ENCODE measurements at places on chromosomes 2 and 18.

- no peak for DNase-seq
These were observed 117.2 kb upstream of the KLF7 start for GRCh38 chr2:207282916-207283315.

DNA sequence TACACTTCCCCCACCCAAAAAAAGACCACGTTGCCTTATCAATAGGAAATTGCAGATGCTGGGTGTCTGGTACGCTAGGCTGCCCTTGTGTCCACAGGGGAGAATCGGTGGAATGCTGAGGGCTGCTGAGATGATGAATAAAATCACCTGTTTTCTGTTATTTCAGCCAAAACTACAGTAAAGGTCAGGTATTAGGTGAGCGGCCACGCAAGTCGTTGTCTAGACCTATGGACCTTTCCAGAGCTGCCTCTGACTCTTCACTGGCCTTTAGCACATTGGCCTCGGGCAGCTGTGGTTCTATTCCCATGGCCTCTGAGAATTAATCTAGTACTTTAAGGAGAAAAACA is 89.6 kb downstream of the MTCL1 start:
- DNase-seq = no peak

- DNase-seq = no peak
These were observed 6.9 kb downstream of the ATP6V1B1 start for GRCh38 chr2:70942396-70943204.

DNA sequence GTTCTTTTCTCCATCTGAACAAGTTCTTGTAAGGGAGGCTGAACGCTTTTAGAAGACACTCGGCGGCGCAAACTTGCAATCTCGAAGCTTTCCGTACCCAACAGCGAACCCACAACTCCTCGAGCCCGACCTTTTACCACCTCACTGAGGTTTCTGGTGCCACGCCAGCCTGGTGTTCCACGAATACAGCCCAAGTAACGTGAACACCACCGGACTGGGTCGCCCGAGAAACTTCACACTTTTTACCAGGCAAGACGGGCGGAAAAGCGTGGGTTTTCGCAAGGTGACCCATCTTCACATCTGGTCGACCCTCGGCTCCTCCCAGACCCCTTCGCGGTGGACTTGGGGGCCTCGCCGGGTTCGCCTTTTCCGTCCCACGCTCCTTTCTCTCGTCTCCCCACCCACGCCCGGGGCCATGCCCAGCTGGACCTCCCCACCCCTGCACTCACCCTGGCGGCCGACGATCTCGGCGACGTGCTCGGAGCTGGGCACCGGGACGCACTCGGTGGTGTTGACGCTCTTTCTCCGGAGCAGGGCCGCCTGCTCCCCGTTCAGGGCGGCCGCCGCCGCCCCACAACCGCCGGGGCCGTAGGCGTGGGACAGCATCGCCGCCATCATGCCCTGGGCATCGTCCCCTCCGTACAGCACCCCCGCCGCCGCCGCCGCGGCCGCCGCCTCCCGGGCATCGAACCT is 1.2 kb downstream of the MEX3C start:
- no peak for DNase-seq

DNA sequence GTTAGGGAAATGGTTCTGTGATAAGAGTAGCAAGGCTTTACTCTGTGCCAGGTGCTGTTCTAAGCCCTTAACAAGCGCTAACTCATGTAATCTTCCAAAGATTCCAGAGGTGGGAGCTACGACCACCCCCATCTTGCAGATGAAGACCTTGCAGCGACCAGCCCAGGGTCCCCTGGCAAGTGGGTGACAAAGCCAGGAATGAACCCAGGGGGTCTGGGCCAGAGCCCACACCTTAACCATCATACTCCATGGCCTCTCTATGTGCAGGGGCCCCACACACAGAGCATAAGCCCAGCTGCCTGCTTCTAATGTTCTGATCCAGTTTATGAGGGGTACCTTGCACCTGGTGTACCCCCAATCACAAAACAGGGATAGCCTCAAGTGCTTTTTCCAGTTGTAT is 105.3 kb downstream of the ZBTB7C start:
- DNase-seq = no peak

DNA sequence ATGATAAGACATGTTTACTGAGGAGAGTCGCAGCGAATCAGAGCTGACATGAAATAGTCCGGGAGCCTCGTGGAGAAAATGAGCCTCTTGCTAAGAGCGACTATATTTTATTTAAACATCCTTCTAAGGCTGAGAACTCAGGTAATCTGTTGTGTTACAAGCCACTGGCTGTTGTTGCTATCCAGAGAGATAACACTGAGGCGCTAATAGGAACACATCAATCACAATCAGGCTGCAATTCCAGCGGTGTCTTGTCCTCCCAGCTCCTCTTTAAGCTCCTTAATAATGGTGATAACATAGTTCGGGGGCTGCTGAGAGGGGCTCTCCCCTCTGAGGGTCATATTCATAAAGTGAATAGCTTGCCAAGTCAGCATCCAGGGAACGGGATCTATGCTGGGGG is 95.1 kb downstream of the INSIG2 start:
- no peak for DNase-seq

DNA sequence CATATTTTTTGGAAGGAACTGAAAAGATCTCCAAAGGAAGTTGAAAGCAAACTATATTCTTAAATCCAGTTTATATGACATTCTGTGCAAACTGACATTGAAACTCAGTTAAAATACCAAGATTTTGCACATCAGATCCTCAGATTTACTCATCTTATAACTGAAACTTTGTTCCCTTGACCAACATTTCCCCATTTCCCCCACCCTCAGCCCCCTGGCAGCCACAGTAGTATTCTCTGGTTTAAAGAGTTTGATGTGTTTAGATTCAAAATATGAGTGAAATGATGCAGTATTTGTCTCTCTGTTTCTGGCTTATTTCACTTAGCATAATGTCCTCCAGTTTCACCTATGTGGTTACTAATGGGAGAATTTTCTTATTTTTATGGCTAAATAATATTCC is 99.2 kb upstream of the ITGA4 start:
- no peak for DNase-seq

DNA sequence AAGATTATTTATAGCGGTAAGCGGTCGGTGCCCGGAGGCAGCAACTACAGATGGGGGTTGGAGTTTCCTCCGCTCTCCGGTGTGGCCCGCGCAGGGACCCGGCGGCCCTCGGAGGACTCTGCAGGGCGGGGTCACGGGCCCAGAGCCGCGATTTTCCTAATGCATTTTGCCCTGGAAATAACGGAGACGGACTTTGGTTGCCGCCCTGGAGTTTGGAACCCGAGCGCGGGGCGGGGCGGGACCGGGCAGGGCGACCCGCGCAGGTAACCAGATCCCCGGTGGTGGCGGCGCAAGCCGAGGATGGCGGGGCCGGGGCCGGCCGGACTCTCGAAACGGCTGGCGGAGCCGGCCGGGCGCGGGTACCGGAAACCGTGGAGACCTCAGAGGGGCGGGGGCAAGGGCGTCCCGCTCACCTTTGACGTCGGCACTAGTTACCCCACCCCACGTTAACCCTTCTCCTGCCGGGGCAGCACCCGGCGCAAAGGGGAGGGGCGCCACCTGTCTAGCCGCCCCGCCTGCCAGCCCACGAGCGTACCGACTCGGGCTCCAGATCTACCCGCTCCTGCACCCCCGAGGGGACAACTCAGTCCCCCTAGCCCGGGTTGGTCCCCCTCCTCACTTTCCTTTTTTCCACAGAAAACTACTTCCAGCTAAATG is 2.9 kb downstream of the CYP26B1 start:
- DNase-seq = no peak

- DNase-seq = peak; percentile 14
These were observed 13.4 kb upstream of the NMI start for GRCh38 chr2:151302879-151303278.

DNA sequence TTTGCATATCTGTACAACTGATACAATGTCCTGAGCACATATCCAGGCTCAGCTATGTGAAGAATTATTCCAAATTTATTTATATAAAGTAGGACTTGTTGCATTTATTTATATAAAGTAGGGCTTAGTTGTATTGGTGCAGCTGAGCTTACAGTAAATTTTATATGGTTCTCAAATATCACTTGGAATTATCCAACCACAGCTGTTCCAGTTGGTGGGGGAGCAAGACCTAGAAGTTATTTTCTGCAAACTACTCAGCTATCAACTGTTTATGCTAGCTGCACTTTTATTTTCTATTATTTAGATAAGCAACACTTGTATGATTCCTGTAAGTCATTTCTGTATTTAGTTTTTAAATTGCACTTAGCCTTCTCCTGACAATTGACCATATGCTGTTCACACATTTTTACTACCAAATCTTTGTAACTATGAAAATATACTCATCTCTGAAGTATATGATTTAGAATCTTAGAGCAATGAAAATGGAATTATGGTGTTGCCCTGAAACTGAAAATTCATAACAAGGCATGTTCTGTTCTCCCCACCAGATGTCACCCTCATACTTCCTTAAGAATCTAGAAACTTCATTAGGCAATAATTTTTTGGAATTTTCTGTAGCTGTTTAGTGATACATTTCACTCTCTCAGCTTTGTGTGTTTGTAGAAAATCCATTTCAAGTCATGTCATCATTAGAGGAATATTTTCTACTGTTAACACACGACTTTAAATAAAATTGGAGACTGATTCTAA is 157.0 kb upstream of the CBLN2 start:
- DNase-seq = no peak

- DNase-seq = no peak
These were observed 198.3 kb downstream of the SMAD7 start for GRCh38 chr18:48752478-48752877.

- no peak for DNase-seq
These were observed 279.5 kb upstream of the EPHA4 start for GRCh38 chr2:221851531-221852045.

- no peak for DNase-seq
These were observed 288.5 kb downstream of the SP3 start for GRCh38 chr2:173676647-173677046.

GRCh38 chr18:57659460-57660102 is 37.9 kb upstream of the NARS1 start:
- no peak for DNase-seq

- peak; percentile 7 for DNase-seq
These were observed 239.4 kb upstream of the LYPD1 start for GRCh38 chr2:132909427-132909826.

GRCh38 chr2:16960579-16960978 is 294.9 kb upstream of the CYRIA start:
- no peak for DNase-seq

GRCh38 chr2:197273485-197273884 is 37.1 kb downstream of the ANKRD44 start:
- no peak for DNase-seq

- DNase-seq = no peak
These were observed 42.7 kb upstream of the PHLPP1 start for GRCh38 chr18:62672600-62672999.

DNA sequence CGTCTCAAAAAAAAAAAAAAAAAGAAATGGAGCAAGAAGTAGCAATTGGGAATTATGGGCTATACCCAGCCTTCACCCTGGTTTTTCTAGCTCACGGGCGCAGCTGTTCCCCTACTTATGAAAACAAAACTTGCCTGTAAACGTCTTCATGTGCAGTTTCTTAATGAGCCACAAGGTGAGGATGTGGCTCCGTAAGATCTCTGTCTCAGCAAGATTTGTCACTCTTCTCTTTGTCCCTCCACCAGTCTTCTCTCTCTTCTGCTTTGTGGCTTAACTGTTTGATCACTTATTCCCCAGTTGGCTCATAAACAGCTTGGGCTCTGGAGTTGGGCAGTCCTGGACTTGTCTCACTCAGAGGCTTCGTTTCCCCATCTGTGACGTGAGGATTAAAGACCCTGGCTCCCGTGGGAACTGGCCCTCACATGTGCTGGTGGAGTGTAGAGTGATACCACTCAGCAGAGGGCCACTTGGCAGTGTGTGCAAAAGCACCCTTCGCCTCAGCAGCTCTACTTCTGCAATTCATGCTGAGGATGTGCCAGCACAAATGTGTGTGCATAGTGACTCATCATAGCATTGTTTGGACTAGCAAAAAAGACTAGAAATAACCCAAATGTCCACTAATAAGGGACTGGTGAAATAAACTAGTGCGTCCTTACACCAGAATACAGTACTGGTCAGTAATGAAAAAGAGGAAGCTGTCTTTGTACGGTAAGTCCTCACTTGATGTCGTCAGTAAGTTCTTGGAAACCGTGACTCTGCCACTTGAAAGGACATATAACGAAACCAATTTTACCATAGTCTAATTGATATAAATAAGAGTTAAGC is 8.7 kb downstream of the CEP68 start:
- DNase-seq = no peak

DNA sequence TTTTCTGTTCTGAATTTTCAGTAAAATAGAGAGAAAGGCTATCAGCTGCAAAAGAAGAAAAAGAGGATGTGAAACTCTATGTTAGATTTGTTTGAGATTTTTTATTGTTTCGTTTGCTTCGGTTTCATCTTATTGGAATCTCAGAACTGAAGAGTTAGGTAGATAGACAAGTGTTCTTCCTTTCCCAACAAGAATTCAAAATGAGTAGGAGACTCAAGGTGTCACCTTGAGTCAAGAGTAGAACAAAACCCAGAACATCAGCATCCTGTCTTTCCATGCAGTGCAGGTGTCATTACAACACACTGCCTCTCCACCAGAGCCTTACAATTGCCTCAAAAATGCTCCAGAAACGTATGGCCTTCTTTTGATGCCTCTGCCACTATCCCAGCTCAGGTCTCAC is 21.1 kb downstream of the NBAS start:
- DNase-seq = no peak

- no peak for DNase-seq
These were observed 18.4 kb downstream of the GREB1 start for GRCh38 chr2:11552260-11552638.

- peak; percentile 72 for DNase-seq
These were observed 43.1 kb upstream of the TGFA start for GRCh38 chr2:70596739-70597138.

GRCh38 chr18:48493434-48494230 is 45.2 kb upstream of the CTIF start:
- DNase-seq = no peak

- DNase-seq = no peak
These were observed 2.4 kb upstream of the KCNIP3 start for GRCh38 chr2:95294579-95295250.

- DNase-seq = no peak
These were observed 16.3 kb downstream of the TEX51 start for GRCh38 chr2:126914811-126915500.

Data from HTR-8/SVneo (cell line).